Stimulated activated CD8-positive, alpha-beta memory T cell treated with anti-CD3 and anti-CD28 coated beads, Interleukin-2, amount 100 ng/mL, for 1 hour (primary cell): ENCODE measurements at places on chromosomes 2 and 18.

DNA sequence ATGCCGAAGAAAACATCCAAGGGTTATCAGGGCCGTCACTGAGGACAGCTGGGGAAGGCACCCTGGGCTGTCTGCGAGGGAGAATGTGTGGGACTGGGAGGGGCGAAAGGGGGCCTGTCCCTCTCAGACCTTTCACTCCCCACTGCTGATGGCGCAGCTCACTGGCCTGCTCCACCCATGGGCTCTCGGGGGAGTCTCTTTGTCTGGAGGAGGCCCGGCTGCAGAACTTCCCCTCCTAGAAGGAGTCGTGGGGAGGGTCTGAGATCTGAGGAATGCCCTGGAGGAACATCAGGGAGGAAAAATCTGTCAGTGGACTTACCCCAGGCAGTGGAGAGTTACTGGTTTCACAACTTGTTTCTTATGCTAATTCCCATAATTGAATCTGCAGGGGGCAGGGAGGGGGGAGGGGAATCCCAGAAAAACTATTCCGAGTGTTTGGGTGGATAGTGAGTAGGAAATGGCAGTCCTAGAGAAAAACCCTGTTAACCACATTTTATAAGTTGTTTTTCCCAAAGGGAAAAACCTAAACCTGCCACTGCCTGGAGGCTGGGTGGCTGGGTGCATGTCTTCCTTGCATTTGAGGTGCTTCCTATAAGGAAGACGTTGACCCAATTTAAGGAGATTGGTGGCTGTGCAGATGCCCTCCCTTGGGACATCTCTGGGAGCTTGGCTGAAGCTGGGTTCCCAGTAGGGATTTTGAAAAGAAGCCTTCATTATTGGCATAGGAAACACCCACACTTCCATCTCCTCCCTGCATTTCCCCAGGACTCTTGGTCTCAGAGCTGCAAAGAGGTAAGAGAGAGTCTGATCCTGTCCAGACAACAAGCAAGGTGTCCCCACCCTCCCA, 11.7 kb upstream of the SEMA4C start:
- no peak for DNase-seq

DNA sequence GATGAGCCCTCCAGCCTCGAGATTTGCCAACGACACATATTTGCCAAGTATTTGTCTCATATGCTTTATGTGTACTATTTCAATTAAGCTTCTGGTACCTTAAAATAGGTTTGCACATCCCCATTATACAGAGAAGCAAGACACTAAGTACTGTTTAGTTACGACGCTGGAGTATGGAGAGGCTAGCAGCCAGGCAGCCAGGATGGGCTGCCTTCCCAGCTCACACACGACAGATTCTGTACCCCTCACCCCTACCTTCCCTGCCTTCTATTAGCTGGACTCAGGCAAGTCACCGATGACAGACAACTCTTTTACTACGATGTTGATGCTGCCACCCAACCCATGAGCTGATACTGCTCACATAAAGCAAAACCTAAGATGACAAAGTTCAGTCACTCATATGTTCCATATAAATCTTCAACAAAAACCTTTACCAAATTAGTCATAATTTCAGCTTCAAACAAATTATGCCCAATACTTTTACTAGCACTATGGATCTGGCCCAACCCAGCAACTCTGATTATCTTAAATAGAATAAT, 17.0 kb downstream of the PDIA6 start:
- no peak for DNase-seq

- no peak for DNase-seq
Observed at GRCh38 chr2:170298115-170298514, 120.2 kb downstream of the MYO3B start.

DNA sequence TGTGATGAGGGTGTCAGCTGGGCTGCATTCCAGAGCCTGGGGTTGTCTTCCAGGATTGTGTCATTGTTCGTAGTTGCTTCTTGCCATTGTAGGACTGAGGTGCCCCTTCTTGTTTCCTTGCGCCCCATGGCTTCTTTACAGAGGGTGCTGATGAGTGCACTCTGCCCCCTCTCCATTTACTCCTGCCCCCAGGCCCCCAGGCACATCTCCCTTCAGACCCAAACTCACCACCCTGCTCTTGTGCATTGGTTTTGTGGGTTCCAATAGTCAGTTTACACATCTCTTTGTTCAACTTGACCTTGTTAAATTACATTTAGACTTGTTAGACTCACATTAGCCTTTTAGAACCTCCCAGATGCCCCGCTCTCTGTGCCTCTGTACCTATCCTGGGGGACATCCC, 33.1 kb downstream of the HJURP start:
- DNase-seq: no peak

DNA sequence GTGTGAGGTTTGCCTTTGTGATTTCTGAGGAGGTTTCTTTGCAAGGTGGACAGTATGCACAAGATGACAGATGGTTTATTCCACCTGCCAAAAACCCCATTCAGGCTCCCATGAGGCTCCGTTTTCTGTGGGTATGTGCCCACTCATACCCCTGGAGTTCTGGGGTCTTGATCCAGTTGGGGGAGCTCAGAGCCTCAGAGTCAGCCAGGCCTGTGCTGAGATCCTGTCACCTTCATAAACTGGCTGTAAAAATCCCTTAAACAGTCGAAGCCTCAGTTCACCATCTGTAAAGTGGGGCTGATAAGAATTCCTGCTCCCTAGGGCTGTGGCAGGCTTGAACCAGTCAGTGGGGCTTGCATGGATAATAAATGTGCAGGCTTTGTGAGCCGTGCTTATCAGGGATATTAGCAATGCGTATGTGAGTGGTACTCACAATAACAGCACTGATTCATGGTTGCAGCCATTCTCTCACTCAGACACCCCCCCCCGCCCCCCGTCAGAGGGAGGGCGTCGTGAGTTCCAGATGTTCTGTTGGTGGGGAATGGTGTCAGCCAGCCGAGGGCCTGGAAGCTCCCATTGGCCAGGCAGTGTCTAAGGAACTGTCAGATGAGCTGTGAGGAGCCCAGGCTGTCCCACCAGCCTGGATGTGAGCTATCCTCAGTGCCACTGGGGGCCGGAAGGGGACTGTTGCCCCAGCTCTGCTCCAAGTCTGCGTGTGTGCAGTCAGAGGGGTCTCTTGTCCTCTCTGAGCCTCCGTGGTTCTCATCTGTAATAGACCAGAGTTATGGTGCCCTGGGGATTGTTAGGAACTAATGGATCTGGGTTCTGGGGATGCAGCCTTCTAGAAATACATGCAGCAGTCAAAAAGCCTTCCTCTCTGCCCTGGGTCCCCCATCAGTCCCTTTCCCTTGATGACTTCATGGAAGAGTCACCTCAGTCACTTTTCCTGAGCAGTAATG, 51.7 kb downstream of the KCNIP3 start:
- DNase-seq: no peak

- DNase-seq: no peak
Observed at GRCh38 chr2:216069028-216069427, 12.6 kb downstream of the PECR start.

DNA sequence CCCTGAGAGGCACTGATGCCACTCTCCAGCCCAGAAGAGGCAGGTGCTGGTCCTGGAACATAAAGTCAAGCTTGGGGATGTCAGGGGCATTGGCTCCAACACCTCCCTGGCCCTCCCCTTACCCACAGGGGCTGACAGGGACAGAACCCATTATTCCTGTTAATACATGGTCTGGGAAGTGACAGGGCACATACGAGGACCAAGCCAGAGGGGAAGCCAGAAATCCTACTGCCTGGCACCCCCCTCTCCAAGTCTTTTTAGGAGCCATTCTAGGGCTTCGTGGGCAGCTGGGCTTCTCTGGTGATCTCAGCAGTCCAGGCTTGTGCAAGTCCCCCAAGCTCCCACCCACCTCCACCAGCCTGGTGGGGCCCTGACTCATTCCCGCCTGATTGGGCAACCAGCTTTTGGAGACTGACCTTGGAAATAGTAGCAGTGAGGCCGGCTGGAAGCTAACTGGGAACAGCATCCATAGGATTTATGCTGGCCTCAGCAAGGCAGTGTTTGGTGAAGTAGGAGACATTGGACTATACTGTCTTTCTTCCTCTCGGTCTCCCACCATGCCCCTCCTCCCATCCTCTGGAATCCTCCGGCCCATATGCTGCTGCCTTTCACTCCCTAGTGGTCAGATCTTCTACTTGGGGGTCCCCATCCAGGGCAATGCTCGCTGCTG, 86.4 kb upstream of the HK2 start:
- DNase-seq: no peak

DNA sequence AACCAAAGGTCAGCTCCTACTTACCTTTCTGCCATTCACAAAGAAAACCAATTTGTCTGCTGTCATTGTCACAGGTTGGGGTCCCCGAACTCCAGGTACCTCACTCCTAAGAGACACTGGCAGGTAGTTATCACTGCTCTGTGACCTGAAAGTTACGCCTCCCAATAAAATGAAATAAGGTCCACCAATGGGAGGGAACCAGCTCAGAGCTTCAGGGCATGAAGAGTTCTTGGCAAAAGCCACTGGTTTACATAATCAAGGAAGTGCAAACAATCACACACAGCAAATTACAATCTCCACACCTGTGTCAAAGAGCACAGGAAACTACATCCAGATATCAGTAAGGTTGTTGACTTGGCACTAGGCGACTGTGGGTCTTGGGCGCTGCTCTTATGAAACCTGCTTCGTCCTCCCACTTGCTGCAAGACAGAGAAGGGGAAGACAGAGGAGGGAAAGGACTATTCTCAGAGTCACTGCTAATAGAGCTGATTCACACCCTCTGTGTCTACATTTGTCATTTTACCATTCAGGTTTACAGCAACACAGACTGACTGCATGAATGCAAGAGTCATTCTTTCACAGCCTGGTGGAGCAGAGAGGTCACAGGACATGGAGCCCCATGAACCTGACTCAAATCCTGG, at the start of gene XDH:
XDH (minus strand) TSS at position 142 of the 641 bp plus-strand sequence; CDS start at position 66, 76 bp downstream.
- DNase-seq: no peak

DNA sequence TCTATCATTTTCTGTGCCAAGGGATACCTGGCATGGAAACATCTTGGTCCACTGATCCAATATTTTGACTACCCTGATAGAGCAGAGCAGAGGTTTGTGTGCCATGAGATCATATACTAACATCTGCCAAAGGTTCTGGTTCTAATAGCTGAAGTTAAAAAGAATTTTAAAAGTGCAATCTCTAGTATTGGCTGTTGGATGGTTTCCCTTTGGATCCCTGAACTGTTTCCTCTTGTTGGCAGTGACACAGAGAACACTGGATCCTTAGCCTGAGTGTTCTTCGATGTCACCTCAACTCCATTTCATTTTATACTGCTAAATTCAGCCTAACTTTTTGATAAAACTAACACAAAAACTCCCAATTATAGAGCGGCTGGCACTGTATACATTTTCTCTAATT, 169.3 kb upstream of the FBXO11 start:
- DNase-seq: no peak

DNA sequence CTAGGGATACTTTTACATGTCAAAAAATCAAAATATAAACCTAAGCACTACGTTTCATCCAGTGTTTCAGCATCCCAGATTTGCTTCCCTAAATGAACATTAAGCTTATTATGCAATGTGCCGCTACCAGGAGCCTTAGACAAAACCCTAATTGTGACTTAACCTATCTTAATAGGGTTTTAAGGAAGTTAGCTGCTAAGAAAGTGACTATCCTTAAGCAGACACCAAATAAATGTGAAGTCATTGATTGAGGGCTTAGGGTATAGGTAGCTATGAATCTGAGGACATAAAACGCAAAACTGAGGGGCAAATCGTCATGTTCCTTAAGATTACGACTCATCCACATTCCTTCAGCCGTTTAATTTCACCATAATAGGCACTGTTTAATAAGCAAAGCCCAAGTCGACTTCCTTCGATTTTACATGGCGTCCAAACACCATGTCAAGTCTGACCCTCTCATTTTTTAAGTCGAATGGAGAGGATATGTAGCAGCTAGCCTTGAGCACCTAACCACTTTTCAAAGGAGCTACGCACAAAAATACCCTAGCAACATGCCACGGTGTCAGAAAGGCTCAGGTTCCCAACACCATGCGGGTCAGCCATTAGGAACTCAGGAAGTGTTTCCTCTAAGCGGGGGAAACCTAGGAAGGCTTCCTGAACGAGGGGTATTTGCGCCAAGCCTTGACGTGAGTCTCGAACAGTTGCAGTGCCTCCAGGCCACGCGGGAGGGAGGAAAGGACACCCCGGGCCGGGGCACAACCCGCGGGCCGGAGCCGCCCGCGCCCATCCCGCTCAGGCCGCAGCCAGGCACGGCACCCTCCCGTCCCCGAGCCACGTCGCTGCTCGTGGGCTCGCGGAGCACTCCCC, 1.0 kb downstream of the HDLBP start:
- DNase-seq: no peak

DNA sequence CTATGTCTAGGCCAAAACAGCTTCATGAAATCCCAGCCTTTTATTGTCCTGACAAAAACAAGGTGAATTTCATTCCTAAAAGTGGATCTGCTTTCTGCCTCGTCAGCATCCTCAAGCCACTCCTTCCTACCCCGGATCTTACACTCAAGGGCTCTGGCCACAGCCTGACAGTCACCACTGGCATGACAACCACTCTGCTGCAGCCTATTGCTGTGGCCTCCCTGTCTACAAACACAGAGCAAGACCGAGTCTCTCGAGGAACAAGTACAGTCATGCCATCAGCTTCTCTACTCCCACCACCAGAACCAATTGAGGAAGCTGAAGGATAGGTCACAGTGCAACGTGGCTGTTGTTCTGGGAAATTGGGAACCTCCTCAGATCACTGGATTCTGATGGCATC, 106.1 kb downstream of the ICA1L start:
- no peak for DNase-seq

- no peak for DNase-seq
Observed at GRCh38 chr2:160371251-160372009, 122.2 kb downstream of the RBMS1 start.
